Activated T-cell treated with anti-CD3 and anti-CD28 coated beads, Interleukin-2, amount 50 U/mL, for 48 hours (primary cell): ENCODE measurements at places on chromosomes 4 and X.

DNA sequence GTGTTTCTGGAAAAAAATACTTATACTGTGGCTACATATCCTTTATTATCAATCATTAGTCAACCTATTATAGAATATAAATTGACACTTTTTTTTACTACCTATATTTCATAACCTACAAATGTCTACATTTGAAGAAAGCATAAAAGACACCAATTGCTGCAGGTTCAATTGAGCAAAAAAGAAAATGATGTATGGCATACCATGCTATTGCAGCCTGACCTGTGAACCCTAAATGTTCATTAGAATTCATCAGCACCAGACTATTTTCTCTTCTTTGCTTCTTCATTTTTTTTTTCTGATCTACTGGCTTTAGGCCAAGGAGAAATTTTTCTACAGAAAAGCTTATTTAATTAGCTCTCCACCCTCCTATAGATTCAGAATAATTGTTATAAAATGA, 1628.2 kb upstream of the IGFBP7 start:
- DNase-seq = no peak

GRCh38 chr4:24394041-24394440, 190.3 kb downstream of the DHX15 start:
- no peak for DNase-seq

DNA sequence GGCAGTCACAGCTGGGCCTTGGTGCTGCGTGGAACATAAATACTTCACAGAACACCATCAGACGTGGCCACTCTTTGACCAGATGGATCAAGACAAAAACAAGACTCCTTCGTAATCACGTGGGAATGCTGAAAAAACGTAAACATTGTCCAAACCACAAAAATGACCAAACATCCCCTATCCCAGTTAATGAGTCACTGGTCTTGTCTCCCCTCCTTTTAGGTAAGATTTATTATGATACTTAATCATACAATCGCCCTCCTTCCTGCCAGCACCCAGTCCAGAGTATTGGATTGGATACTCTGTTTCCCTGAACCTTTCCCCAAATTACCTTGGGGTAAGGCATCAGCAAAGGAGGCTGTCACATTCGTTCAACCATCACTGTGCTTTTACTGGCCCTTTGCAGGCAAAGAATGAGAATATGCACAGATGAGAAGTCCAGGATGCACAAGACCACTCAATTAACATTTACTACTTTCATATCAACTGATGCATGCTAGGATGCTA, 601 bp upstream of the TCEANC start:
- DNase-seq = no peak

- DNase-seq = no peak
Measured at GRCh38 chr4:156146571-156146970, 192.9 kb upstream of the CTSO start.

DNA sequence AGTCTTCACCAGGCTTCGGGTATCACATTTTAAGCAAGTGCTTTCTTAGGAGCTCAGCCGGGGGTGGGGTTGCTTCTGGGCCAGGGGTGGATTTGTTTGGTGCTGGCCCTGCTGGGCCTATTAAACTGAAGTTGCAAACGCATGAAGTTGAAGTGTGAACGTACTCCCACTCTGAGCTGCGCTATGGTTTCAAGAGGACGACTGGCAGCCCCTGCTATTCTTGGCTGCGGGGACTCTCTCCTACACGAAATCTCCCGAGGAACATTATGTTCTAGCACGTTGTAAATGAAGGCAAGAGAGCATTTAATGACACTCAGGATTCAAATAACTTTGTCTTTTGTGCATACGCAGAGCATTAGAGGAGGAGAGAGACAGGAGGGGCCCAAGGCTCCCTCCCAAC, 401.3 kb upstream of the BOD1L1 start:
- no peak for DNase-seq

- no peak for DNase-seq
Measured at GRCh38 chrX:108875548-108875947, 139.2 kb upstream of the IRS4 start.

DNA sequence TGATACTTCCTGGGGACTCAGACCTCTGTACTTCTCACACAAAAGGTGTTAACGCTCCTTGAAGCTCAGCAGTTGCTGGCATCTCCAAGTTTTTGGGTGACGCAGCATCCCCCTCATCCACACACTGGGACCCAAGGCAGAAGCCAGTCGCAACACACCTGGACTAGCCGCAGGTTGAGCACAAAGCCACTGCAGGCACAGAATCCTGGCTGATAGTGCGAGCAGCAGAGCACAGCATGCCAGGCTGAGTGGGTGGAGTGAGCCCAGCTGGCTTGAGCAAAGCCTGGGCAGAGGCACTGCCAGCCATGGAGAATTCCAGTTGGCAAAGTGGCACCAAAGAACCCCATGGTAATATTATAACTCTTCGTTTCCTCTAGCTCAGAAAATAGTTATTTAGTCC, 873.2 kb upstream of the NDST4 start:
- no peak for DNase-seq

- DNase-seq = no peak
Measured at GRCh38 chrX:72130762-72131250, 909 bp downstream of the RTL5 start.

- no peak for DNase-seq
Measured at GRCh38 chr4:76802236-76803021, 95.5 kb downstream of the SOWAHB start.

- no peak for DNase-seq
Measured at GRCh38 chrX:53571494-53571893, 115.0 kb downstream of the HUWE1 start.

DNA sequence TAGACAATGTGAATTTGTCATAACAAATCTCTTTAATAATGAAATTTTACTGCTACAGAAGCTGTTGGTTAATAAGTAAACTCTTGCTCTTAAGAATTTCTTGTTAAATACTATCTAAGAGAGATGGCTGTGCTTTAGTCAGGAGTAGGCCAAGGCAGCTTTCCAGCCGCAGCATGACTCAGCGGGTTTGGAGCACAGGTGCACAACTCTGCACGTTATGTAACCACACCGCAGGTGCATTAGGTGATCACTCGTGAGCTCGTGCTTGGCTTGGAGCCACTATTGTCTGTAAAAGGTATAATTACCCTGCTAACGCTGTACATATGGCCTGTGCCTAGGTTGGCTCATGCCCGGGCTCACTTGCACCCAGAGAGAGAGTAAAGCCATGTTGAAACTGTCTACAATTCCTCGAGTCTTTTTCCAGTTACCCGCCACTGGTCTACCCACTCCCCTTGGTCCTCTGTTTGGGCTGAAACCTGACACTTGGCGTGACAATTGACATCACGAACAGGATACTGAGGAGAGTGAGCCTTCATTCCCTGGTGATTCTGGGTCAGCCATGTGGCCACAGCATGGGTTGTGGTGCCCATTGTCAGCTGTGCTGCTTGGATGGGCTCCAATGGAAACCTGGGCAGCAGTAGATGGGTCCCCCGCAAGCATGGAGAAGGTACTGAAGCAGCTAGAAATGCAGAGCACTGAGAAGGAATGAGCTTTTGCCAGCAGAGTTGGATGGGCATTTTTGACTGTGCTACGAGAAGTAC, 18.4 kb upstream of the ANAPC4 start:
- no peak for DNase-seq

- DNase-seq = no peak
Measured at GRCh38 chr4:105240037-105240436, 93.4 kb downstream of the TET2 start.

GRCh38 chr4:143084566-143084965, 100.2 kb upstream of the USP38 start:
- DNase-seq = no peak

DNA sequence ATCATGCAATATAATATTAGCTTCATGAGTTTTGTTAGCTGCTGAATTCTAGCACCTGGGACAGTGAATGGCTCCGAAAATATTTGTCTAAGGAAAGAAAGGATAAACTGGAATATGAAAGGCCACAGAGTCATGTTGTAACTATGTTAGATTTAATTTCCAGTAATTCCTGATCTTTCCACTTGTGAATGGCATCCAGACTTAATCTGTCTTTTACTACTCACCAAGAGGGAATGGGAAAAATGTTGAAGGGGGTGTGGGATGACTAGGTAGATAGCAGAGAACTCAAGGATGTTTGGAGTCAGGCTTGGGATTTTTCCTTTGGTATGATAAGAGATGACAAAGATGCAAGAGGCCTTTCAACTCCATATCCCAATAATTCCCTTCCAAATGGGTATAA, 9.4 kb downstream of the ADH6 start:
- no peak for DNase-seq

DNA sequence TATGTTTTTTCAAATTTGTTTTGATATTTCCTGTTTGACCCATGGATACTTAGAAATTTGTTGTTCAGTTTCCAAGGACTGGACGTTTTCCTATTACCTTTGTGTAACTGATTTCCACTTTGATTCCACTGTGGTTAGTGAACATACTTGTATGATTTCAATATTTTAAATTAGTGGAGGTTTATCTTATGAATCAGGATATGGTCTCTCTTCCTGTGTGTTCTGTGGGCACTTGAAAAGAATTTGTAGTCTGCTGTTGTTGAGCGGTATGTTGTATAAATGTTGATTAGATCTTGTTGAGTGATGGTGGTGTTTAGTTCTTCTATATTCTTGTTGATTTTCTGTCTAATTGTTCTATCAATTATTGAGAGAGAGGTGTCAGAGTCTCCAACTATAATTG, 21.2 kb upstream of the LAMTOR3 start:
- DNase-seq = no peak

- no peak for DNase-seq
Measured at GRCh38 chr4:60463857-60464502, 736.1 kb upstream of the ADGRL3 start.

- no peak for DNase-seq
Measured at GRCh38 chr4:130249002-130249401, 1153.0 kb downstream of the C4orf33 start.

DNA sequence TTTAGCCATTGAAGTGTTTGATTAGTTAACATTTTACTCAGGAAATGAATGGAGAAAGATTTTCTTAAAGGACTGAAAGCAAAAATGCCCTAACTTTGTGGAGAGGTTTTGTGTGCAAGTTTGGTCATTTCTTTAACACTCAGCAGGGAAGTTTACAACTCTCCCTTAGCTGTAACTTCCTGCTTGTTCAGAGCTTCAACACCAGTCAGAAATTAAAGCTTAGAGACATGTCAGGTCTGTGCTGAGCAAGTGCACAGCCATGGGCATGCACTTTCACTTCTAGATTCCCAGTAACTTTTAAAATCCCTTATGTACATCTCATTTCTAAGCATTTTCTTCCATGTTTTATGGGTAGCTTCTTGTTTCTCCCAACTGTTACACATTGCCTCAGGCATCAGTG, 326.0 kb downstream of the ACTRT1 start:
- no peak for DNase-seq

- DNase-seq = no peak
Measured at GRCh38 chr4:39024311-39024865, 7.8 kb downstream of the TMEM156 start.

- no peak for DNase-seq
Measured at GRCh38 chr4:17187003-17187402, 288.6 kb upstream of the LDB2 start.

GRCh38 chr4:140904904-140905303, 148.7 kb upstream of the TBC1D9 start:
- no peak for DNase-seq

DNA sequence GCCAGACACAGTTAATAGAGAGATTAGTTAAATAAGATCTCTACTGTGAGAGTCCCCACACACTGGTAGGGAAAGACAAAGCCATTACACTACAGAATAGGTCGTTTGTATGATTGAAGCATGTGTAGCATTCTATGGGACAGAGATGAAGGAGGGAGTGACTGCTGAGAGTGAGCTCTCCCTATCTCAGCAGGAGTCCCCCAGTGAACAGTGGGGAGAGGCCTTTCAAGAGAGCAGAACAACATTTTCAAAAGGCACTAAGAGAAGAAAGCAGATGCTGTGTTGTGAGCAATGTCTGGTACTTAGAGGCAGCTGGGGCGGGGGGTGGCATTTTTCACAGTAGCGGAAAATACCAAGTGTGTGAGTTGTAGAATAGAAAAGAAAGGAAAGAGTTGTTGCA, 413.6 kb downstream of the AFF2 start:
- no peak for DNase-seq

- DNase-seq = no peak
Measured at GRCh38 chrX:107507093-107507743, 57.8 kb downstream of the FRMPD3 start.

GRCh38 chr4:28391877-28392276, 1531.2 kb downstream of the STIM2 start:
- no peak for DNase-seq

- DNase-seq = no peak
Measured at GRCh38 chr4:185565696-185566095, 30.4 kb upstream of the PDLIM3 start.

- no peak for DNase-seq
Measured at GRCh38 chrX:124190440-124190839, 142.0 kb upstream of the TEX13D start.

- no peak for DNase-seq
Measured at GRCh38 chrX:153884136-153884535, 1.8 kb downstream of the L1CAM start.

DNA sequence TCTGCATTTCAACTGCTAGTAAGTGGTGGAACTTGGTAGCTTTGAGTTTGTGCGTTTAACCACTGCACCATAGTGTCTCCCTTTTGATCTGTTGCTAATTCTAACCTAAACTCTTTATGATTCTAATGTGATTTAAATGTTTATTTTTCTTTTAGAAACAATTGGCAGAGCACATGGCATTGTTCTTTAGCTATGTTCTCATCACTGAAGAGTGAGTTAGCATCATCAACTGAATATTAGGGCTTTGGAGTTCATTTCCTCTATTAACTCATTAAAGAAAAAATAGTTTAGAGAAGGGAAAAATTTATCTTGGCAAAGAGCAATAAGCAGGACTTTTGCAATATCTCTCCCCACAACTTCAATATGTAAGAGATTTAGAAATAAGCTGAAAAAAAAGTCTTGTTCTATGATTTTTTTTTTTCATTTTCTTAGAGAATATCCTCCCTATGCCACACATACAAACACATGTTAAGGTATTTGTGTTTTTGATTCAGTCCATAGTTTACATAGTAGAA, 25.7 kb downstream of the CPEB2 start:
- DNase-seq = no peak

- DNase-seq = no peak
Measured at GRCh38 chr4:157076578-157076947, 613 bp downstream of the GLRB start.

DNA sequence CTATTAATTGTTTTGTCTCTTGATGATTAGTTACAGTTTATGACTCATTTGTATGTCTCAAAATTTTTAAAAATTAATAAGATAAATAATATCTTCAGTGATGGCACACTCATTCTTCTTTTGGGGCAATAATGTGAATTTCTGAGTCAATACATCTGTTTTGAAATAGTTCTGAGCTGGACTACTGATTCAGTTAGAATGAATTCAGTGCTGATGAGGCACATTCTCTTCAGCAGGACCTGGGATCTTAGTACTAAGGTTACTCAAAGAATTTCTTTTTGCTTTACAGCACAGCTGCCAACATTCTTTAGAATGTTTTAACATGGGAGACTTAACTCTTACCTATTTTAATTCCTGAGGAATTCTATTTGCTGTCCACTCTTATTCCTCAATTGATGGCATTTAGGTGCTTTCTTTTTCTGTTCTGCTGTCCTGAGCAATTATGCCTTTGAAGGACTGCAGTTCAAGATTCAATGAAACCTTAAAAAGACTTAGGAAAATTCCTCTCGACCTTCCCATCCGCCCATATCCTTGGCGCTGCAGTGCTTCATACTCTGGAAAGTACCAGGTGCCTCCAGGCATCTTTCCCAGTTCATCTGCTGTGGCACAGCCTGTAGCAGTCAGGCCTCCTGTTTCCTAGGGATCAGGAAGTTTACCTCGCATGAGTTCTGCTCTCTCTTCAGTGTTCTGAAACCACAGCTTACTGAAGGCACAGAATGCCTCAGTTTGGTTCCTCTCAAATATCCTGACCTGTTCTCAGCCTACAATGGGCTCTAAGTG, 213.7 kb downstream of the FSTL5 start:
- DNase-seq = no peak
